Activated CD4-positive, alpha-beta T cell treated with anti-CD3 and anti-CD28 coated beads, Interleukin-10, Interleukin-2, amounts not matched to agents 100 ng/mL and 50 ng/mL, durations not matched to agents 16 hours and 8 hours (primary cell): ENCODE measurements at places on chromosomes 2 and 18.

DNA sequence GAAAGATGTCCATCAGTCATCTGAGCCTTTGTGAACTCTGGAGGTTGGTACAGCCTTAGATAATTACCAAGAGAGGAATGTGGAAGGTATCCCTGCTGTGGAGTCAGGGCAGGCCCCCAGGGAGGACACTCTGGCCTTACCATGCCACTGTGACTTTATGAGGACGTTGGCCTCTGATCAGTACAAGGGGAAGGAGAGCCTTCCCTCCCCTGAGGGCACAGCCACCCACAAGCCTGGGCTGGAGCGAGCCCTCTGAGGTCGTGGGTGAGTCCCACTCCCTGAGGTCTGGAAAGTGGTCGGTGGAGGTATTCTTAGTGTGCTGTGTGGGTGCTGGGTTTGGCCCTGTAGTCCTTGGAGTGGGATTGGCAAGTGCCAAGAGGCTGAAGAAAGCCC, 91.6 kb downstream of the STPG4 start:
- DNase-seq = no peak

DNA sequence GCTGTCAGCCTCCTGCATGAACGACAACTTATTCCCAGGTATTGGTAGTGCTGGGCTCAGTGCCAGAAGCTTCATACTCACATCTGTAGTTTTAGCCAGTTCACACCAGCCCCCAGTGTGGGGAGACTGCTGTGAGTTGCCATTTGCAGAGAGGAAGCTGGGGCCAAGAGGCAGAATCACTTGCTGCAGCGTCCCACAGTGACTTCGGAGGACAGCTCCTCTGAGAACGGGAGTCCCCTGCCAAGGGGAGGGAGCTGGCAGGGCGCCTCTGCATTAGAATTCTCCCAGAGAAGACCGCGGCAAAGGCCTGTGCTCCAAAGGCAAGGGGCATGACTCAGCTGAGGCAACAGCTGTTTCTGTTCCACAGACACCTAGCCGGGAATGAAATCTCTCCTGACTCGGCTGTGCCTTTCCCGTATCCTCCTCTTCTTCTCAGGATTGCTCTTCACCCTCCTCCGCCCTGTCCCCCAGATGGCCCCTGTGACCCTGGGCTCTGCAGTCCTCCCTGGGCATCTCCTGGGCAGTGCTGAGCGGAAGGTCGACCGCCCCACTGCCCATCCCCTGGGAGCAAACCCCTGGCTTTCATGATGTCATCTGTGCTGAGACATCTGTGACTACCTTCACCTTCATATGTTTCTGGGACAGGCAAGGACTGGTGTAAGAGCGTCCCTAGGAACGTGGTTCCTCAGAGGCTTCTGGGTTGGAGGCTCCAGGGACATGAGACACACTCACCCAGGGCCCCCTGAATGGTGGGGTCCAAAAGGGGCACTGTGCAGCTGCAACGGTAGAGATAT, 18.0 kb downstream of the MAL start:
- peak; percentile 28 for DNase-seq

- no peak for DNase-seq
Observed at GRCh38 chr2:23042216-23042906, 342.6 kb upstream of the KLHL29 start.

GRCh38 chr2:128805237-128805636, 486.6 kb upstream of the HS6ST1 start:
- DNase-seq = no peak

DNA sequence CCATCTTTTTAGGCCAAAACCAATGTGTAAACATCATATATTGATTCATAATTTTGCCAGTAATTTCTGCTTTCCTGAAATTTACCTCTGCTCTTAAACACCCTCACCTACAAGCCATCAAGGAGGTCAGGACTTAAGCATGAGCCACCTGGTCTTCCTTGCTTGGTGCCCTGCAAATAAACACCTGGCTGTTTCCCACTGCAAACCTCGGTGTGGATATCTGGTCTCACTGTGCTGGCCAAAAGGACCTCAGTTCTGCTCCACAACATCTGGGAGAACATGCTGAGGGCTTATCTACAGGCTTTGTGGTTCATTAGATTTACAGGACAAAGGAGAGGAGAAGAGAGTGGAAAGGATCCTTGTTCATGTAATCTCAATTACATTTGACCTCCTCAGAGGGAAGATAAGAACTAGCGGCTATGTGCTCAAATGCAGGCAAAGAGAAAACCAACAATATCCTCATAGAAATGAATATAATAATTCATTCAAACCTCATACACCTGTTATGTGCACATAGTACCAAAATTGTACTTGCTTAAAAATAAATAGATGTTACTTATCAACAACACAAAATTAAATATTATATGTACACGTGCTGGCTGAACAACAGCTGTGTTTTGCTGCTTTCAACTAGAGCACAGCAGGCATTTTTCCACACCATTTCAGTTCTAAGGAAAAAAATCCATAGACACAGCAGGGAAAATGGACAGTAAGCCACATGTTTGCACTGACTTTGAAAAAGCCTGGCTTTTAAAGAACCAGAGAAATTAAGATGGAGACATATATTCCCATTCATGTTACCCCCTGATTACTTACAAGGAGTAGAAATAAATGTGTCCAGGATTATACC, 465.1 kb downstream of the LPIN1 start:
- no peak for DNase-seq

GRCh38 chr2:152436148-152436547, 101.2 kb downstream of the FMNL2 start:
- no peak for DNase-seq

- peak; percentile 80 for DNase-seq
Observed at GRCh38 chr2:97688062-97688827, 18.7 kb downstream of the C2orf92 start.

GRCh38 chr2:169462896-169463695, 16.2 kb upstream of the BBS5 start:
- no peak for DNase-seq

GRCh38 chr2:45269149-45269793, 260.0 kb upstream of the SIX2 start:
- no peak for DNase-seq

DNA sequence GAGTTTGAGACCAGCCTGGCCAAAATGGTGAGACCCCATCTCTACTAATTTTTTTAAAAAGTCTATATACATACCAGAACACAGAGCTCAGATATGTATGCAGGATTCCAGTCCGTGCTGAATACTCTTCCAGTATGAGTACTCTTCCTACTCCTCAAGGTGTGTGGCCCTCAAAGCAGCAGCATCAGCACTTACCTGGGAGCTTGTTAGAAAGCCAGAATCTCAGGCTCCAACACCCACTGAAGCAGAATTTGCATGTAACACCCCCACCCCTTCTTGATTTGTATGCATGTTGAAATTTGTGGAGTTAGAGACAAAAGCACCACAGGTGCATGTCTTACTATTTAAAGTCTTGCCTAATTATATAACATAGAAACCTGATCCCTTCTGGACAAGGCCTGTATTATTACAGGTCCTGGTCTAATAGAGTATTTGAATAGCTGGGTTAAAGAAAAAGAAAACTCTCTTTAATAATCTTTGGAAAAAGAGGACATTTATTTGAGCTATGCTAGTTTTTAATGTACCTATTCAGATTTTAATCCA, 50.3 kb upstream of the NFE2L2 start:
- DNase-seq = no peak

DNA sequence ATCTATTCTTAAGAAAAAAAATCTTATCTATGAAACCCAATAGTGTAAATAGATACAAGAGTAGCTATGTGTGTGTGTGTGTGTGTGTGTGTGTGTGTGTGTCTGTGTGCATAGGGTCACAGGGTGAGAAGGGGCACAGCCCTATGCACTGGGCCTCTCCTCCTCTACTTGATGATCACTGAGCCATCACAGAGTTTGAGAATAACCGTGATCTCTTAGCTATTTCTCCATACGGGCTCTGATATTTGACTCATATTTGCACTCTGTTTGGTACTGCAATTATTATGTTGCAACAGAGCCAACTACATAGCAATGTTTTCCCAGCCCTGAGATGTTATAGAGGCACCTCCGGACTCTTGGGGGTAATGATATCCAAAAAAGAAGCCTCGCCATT, 28.8 kb upstream of the SLC40A1 start:
- no peak for DNase-seq

DNA sequence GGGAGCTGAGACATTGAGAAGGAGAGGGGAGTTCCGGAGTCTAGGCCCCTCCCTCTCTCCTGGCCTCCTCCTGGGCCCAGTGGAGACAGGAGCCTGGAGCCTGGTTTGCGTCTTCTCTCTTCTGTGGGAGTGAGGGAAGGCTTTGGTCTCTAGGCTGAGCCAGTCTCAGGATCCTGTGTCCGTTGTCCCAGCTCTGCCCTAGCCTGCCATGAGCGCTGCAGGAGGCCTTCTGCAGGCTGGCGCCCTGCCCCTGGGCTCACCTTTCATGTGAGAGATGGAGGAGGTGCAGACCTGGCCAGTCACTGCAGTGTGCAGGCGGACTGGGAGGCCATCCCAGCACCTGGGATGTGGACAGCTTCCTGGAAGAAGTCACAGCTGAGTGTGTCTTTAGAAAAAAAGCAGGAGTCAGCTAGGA, 8.7 kb downstream of the IMPA2 start:
- DNase-seq = no peak

DNA sequence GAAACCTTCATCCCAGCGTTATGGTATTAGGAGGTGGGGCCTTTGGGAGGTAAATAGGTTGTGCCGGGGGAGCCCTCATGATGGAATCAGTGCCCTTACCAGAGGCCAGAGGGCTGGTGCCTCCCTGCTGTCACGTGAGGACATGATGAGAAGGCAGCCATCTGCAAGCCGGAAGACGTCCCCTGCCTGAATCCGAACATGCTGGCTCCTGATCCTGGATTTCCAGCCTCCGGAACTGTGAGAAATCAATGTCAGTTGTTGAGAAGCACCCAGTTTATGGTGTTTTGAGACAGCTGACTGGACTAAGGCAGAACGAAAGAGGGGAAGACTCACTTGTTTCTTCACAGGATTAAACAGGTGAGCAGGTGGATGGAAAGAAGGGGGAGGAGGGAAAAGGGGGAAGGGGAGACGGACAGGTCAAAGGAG, 13.0 kb upstream of the KLF11 start:
- DNase-seq = no peak

- DNase-seq = no peak
Observed at GRCh38 chr18:31931886-31932240, 11.1 kb downstream of the TRAPPC8 start.

- peak; percentile 3 for DNase-seq
Observed at GRCh38 chr2:154375579-154375931, 322.9 kb upstream of the KCNJ3 start.

GRCh38 chr2:1625281-1626001, 118.9 kb downstream of the PXDN start:
- DNase-seq = no peak

GRCh38 chr2:137659616-137660015, 304.7 kb upstream of the HNMT start:
- DNase-seq = no peak

GRCh38 chr2:128925631-128926030, 607.0 kb upstream of the HS6ST1 start:
- no peak for DNase-seq

DNA sequence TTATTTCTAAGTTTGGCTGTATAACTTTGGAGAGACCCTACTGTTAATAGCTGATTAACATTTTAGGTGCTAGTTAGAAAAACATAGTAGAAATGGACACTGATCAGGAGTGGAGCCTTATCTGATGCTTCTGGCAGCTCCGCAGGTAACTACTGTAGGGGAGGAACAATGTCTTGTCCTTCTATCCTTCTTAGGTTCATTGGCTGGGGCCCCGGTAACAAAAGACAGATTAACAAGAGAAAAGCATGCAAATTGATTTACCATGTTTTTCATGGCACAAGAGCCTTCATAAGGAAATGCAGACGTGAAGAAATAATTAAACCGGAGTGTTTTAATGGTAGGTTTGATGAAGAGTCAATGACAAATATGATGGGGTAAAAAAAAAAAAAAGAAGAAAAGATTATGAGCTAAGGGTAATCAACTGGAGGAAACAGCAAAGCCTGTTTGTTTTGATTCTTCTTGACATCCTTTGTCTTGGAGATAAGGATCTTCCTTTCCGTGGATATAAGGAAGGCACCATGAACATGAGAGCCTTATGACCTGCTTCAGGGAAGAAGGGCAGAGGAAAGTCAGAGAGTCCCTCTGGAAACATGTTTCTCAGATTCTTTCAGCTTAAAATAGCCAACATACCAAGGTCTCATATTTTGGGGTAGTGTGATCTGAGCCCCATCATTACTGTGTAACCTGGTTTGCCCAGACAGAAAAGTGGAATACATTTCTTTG, 62.4 kb upstream of the GCFC2 start:
- DNase-seq = no peak

DNA sequence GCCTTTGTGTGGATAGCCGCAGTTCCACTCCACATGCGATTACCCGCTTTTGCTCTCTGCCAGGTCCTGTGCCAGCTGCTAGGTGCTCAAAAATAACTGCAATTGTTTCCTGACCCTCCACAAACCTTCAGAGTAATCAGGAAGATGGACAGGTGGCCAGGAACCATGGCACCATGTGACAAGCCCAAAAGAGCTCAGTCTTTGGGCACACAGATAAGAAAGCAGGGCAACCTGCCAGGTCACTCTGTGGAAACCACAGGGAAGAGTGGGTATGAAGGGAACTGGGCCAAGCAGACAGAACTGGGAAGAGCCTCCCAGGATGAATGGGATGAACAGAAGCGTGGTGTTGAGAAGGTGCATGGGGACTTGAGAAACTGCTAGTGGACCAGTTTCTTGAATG, 79.4 kb upstream of the AGAP1 start:
- no peak for DNase-seq

DNA sequence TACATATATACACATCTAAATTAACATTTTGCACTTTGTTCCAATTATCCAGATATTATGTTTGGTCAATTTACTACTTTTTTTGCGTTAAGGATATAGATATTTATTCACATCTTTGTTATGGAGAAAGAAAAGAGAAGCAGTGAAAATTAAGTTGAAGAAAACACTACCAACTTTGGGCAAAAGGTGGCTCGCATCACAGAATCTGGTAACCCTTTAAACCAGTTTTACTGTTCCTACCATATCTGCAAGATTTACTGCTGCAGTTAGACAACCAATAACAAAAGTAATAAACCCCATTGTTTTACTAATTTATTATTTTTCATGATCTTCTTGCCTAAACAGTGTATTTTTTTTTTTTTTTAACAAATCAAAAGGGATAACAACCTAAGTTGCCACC, 53.6 kb downstream of the SMAD2 start:
- DNase-seq = no peak

DNA sequence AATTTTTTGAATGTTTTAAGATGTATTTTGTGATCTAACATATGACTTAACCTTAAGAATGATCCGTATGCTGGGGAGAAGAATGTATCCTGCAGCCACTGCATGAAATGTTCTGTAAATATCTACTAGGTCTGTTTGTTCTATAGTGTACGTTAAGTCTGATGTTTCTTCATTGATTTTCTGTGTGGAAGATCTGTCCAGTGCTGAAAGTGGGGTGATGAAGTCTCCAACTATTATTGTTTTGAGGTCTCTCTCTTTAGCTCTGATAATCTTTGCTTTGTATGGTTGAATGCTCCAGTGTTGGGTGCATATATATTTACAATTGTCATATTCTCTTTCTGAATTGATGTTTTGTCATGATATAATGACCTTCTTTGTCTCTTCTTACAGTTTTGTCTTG, 82.5 kb upstream of the LHCGR start:
- DNase-seq = no peak

GRCh38 chr2:39379643-39380524, 57.2 kb downstream of the MAP4K3 start:
- DNase-seq = peak; percentile 43
